ENCODE measurements at places on chromosomes 12 and 14. TPM values are rescaled to one million over a fixed set of nuclear protein-coding genes. Genes with fewer than 3 reads are reported as not detected.

The NR4A1 gene
- 128 TPM for total RNA-seq

DNA sequence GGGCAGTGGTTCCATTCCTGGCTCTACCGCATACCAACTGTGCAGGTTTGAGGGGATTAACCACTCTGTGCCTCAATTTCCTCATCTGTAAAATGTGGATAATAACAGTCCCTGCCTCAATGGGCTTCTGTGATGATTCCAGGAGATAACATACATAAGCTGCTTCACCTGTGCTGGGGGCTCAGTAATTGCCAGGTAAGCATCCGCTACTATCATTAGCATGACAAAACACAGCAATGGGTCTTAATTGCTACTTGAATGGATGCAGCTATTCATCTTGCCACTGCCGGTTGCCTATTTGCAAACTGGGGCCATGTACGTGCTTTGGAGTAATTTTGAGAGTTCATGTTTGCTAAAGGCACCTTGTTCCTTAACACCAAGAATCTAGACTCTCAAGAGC, 132.6 kb downstream of the TMEM132D start:
- H3K36me3 ChIP-seq, result no peaks in the 10 kb centered on the region
- no peaks in the 10 kb centered on the region for H3K4me1 ChIP-seq
- no peak overlapping the region for H3K27ac ChIP-seq
- no peak overlapping the region for H3K4me3 ChIP-seq
- DNase-seq, result no peak
- H3K27me3 ChIP-seq, result no peaks in the 10 kb centered on the region

DNA sequence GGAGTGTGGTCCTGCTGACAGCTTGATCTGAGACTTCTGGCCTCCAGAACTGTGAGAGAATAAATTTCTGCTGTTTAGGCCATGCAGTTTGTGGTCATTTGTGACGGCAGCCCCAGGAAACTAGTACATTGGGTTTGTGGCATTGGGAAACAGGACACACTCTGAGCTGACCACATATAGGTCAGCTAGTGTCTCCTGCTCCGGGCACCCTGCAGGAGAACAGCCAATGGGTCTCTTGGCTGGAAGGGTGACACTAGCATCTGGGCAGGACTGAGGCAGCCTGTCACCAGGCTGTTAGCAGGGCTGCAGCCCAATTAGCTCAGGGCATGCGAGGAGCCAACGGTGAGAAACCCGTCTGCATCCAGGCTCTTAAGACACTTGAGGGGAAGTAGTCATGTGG, 83.2 kb downstream of the PITPNM2 start:
- no peak overlapping the region for H3K27ac ChIP-seq
- no peak overlapping the region for H3K4me3 ChIP-seq
- peaks cover 1% of the 10 kb centered on the region for H3K36me3 ChIP-seq
- peaks cover 53% of the 10 kb centered on the region for H3K4me1 ChIP-seq

GRCh38 chr12:54689034-54689372, 40.8 kb upstream of the DCD start:
- no peak overlapping the region for H3K27ac ChIP-seq
- H3K4me1 ChIP-seq, result no peaks in the 10 kb centered on the region
- no peak for DNase-seq
- peaks cover 50% of the 10 kb centered on the region for H3K27me3 ChIP-seq
- H3K4me3 ChIP-seq, result no peak overlapping the region

The NDRG2 gene
- 4.3 TPM for total RNA-seq

DNA sequence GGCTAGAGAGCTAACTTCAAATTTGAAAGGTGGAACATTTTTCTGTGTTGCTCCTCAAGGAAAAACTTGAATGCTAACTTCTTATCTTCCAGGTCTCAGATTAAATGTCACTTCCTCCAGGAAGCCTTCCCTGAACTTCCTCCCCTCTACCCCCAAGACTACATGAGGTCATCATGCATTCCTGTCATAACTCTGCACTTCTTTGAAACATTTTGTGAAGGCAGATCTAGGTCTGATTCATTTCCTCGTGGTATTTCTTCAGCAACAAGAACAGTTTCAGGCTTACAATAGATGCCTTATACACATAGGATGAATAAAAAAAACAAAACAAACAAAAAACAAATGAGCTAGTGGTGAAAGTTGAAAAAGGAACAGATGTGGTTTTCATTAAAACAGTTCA, 97.1 kb upstream of the SRRM4 start:
- peaks cover 1% of the 10 kb centered on the region for H3K27me3 ChIP-seq
- no peak overlapping the region for H3K27ac ChIP-seq
- H3K4me1 ChIP-seq, result no peaks in the 10 kb centered on the region
- H3K36me3 ChIP-seq, result no peaks in the 10 kb centered on the region

DNA sequence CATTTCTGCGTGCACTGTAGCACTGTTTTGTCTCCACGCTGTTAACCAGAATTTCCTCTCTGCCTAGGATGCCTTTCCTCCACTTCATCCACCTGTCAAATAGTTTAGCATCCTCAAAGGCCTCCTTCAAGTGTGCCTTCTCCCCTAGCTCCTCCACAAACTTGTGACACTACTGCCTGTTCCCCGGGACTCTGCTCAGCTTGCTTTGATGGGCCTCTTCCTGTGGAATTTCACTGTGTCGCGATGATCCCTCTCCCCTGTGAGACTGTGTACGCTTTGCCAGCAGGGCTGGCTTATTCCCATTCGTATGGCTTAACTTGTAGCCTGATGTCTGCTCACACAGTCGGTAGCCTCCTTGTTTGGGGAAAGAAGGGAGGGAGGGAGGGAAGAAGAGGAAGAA, 426.8 kb downstream of the VRK1 start:
- H3K4me3 ChIP-seq, result no peak overlapping the region
- H3K27ac ChIP-seq, result no peak overlapping the region
- H3K4me1 ChIP-seq, result peaks cover 9% of the 10 kb centered on the region
- peaks cover 8% of the 10 kb centered on the region for H3K27me3 ChIP-seq
- H3K36me3 ChIP-seq, result no peaks in the 10 kb centered on the region
- no peak for DNase-seq

The LRRC10 gene
- total RNA-seq, result not detected

- no peaks in the 10 kb centered on the region for H3K4me1 ChIP-seq
- H3K36me3 ChIP-seq, result no peaks in the 10 kb centered on the region
- no peaks in the 10 kb centered on the region for H3K27me3 ChIP-seq
- H3K27ac ChIP-seq, result no peak overlapping the region
- no peak for DNase-seq
These were observed 93.2 kb downstream of the EGLN3 start for GRCh38 chr14:33857650-33858049.

The C14orf132 gene
- 2.3 TPM for total RNA-seq

- no peak for DNase-seq
- H3K4me1 ChIP-seq, result no peaks in the 10 kb centered on the region
- H3K4me3 ChIP-seq, result no peak overlapping the region
- H3K27ac ChIP-seq, result no peak overlapping the region
- peaks cover 26% of the 10 kb centered on the region for H3K36me3 ChIP-seq
- H3K27me3 ChIP-seq, result no peaks in the 10 kb centered on the region
These were observed 101.0 kb upstream of the PWP1 start for GRCh38 chr12:107584563-107584962.

DNA sequence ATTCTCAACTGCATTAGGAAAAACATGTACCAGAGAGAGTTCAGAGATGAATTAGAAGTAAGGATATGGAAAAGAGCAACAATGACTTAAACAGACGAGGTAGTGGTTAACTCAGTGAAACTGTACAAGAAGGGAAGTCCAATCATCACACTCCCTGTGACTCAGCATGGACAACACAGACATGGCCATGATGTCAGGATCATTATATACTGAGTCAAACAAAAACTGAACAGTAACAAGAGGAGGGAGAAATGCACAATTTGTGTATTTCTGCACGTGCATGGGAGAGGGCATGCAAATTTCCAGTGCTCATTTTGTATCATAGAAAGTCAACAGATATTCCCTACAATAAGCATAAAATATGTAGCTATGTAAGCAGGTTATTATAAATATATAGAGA, 1037.8 kb downstream of the BCL11B start:
- peak; percentile 55 for DNase-seq
- no peaks in the 10 kb centered on the region for H3K27me3 ChIP-seq
- H3K27ac ChIP-seq, result no peak overlapping the region
- peaks cover 45% of the 10 kb centered on the region for H3K4me1 ChIP-seq
- H3K4me3 ChIP-seq, result no peak overlapping the region

DNA sequence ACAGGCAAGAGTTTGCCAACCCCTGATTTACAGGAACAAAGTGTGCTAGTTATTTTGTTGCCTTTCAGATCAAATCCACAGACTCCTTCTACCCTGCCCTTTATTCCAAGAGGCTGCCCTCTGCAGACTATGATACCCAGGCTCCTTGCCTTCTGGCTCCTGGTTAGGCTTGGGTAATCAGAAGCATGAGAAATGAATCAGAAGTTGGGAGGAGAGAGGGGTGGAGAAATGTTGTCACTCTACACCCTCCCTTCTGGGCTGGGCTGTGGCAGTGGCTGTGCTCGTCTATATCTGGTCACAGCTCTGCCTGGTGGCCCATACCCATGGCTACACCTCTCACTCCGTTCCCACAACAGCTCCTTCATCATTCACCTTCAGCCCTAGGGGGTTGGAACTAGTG, 204.6 kb upstream of the PLXNC1 start:
- no peak overlapping the region for H3K4me3 ChIP-seq
- peaks cover 3% of the 10 kb centered on the region for H3K27me3 ChIP-seq
- H3K27ac ChIP-seq, result no peak overlapping the region
- H3K4me1 ChIP-seq, result no peaks in the 10 kb centered on the region

GRCh38 chr14:65141523-65141922, 39.2 kb upstream of the MAX start:
- H3K4me1 ChIP-seq, result no peaks in the 10 kb centered on the region
- DNase-seq, result no peak
- no peak overlapping the region for H3K4me3 ChIP-seq
- no peaks in the 10 kb centered on the region for H3K36me3 ChIP-seq
- H3K27me3 ChIP-seq, result peaks cover 9% of the 10 kb centered on the region

DNA sequence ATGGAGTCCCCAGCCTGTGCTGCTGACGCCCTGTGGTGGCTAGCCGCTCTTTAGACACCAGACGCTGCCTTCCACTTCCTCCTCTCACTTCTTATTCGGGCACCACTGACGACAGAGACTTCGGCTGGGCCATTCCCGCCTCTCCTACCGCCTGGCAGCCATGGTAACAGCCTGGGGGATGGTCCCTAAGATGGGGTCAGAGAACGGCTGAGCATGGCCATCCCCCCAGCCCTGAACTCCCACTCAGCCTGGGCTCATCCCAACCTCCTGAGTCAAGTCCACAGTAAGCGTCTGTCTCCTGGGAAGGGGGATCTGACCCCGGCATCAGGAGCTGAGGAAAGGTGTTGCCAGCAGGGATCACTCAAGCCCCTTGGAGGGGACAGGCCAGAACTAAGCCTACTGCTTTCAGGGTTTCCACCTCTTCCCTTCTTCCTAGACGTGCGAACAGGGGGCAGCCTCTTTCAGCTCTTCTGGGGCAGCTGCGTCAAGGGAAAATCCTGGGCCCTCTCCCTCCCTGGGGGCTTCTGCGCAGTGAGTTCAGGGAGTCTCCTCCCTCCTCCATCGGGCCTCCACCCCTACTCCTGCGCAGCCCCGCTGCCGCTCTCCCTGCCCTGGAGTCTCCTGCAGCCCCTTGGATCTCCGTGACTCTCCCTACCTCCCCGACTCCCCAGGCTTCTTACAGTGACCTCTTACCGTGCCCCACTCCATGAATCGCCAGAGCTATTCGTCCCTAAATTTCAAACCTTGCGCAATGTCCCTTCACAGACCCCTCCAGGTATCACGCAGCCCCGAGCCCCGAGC, 643 bp upstream of the TAMALIN start:
- H3K4me3 ChIP-seq, result peak overlapping the region; percentile 81
- H3K27ac ChIP-seq, result peak overlapping the region; percentile 76
- peaks cover 15% of the 10 kb centered on the region for H3K4me1 ChIP-seq
- H3K27me3 ChIP-seq, result peaks cover 9% of the 10 kb centered on the region
- no peak for DNase-seq

- DNase-seq, result peak; percentile 55
- H3K4me1 ChIP-seq, result peaks cover 38% of the 10 kb centered on the region
- H3K4me3 ChIP-seq, result no peak overlapping the region
- no peak overlapping the region for H3K27ac ChIP-seq
These were observed 89.8 kb downstream of the CRADD start for GRCh38 chr12:93766796-93767523.

GRCh38 chr14:94946244-94946643, 176.3 kb upstream of the GSC start:
- peaks cover 14% of the 10 kb centered on the region for H3K4me1 ChIP-seq
- H3K27ac ChIP-seq, result peak overlapping the region; percentile 91
- H3K27me3 ChIP-seq, result no peaks in the 10 kb centered on the region
- no peak overlapping the region for H3K4me3 ChIP-seq
- peak; percentile 14 for DNase-seq

- no peak for DNase-seq
- H3K4me3 ChIP-seq, result no peak overlapping the region
- H3K27me3 ChIP-seq, result no peaks in the 10 kb centered on the region
- H3K4me1 ChIP-seq, result no peaks in the 10 kb centered on the region
- H3K27ac ChIP-seq, result no peak overlapping the region
- H3K36me3 ChIP-seq, result no peaks in the 10 kb centered on the region
These were observed 54.7 kb upstream of the FKBP4 start for GRCh38 chr12:2739832-2740641.

The CLBA1 gene
- total RNA-seq, result 0.47 TPM

The KCNH3 gene
- total RNA-seq, result 8.0 TPM

DNA sequence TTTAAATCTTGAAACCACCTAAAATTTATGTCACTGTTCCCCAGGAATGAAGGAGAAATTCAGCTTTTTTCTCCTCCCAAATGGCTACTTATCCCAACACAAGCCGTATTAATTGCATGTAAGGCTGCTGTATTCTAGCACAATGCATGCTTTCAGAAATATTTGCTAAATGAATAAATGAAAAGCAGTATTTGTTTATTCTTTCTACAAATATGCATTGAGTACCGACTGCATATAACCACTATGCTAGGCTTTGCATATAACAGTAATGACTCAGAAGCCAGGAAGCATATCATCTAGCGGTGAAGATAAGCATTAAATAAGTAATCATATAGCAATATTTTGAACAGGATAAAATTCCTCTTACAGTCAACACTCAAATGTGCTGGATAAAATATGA, 5.7 kb upstream of the LRR1 start:
- peaks cover 11% of the 10 kb centered on the region for H3K4me1 ChIP-seq
- no peaks in the 10 kb centered on the region for H3K27me3 ChIP-seq
- H3K4me3 ChIP-seq, result no peak overlapping the region
- no peaks in the 10 kb centered on the region for H3K36me3 ChIP-seq
- no peak overlapping the region for H3K27ac ChIP-seq

GRCh38 chr12:58819345-58819744, 101.0 kb downstream of the LRIG3 start:
- H3K27ac ChIP-seq, result no peak overlapping the region
- H3K4me1 ChIP-seq, result no peaks in the 10 kb centered on the region
- no peak for DNase-seq
- no peaks in the 10 kb centered on the region for H3K27me3 ChIP-seq
- H3K4me3 ChIP-seq, result no peak overlapping the region

GRCh38 chr14:33999771-34000291, 49.0 kb upstream of the EGLN3 start:
- no peak overlapping the region for H3K27ac ChIP-seq
- H3K27me3 ChIP-seq, result no peaks in the 10 kb centered on the region
- no peaks in the 10 kb centered on the region for H3K36me3 ChIP-seq
- no peak for DNase-seq
- no peak overlapping the region for H3K4me3 ChIP-seq
